ENCODE measurements at places on chromosomes 6 and 20. TPM values are rescaled to one million over a fixed set of nuclear protein-coding genes. Genes with fewer than 3 reads are reported as not detected.

GRCh38 chr20:55329108-55329507, 676.2 kb downstream of the CBLN4 start:
- DNase-seq = no peak
- no peaks in the 10 kb centered on the region for H3K36me3 ChIP-seq
- no peaks in the 10 kb centered on the region for H3K4me1 ChIP-seq
- H3K4me3 ChIP-seq = no peak overlapping the region
- H3K27ac ChIP-seq = no peak overlapping the region

Gene GTSF1L
- polyA plus RNA-seq = not detected

- DNase-seq = peak; percentile 7
- H3K36me3 ChIP-seq = no peaks in the 10 kb centered on the region
- peak overlapping the region; percentile 97 for H3K4me3 ChIP-seq
- no peak overlapping the region for H3K27ac ChIP-seq
- H3K4me1 ChIP-seq = peaks cover 19% of the 10 kb centered on the region
- no peaks in the 10 kb centered on the region for H3K27me3 ChIP-seq
Measured at GRCh38 chr20:33995053-33995831, 1.5 kb downstream of the RALY start.

- no peak overlapping the region for H3K4me3 ChIP-seq
- H3K36me3 ChIP-seq = peaks cover 18% of the 10 kb centered on the region
- H3K27me3 ChIP-seq = no peaks in the 10 kb centered on the region
- H3K4me1 ChIP-seq = no peaks in the 10 kb centered on the region
- H3K27ac ChIP-seq = no peak overlapping the region
Measured at GRCh38 chr6:159742165-159742564, 14.9 kb downstream of the WTAP start.

Gene WFDC8
- not detected for polyA plus RNA-seq

Gene SLC26A8
- 0.01 TPM for polyA plus RNA-seq

- no peaks in the 10 kb centered on the region for H3K4me1 ChIP-seq
- H3K4me3 ChIP-seq = no peak overlapping the region
- no peaks in the 10 kb centered on the region for H3K36me3 ChIP-seq
Measured at GRCh38 chr20:24676353-24676977, 207.0 kb downstream of the SYNDIG1 start.

DNA sequence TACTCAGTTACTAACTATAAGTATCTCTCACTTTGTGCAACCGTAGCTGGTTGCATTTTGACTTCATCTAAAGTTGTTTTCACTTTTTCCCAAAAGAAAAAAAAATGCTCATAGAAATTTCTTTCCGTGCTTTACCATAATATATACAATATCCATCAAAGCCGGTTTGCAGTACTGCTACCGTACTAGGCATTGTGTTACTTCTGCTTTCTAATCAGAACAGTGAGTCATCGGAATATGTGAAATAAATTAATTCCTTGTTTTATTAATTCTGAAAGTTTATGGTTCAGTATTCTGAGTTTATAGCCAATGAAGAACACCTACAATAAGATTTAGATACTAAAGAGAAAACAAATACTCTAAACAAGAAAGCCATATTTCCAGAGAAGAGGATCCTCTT, 72.5 kb downstream of the TNFRSF21 start:
- no peak overlapping the region for H3K27ac ChIP-seq
- peaks cover 5% of the 10 kb centered on the region for H3K4me1 ChIP-seq
- H3K27me3 ChIP-seq = no peaks in the 10 kb centered on the region
- H3K36me3 ChIP-seq = peaks cover 12% of the 10 kb centered on the region

Gene AGER
- 4.6 TPM for polyA plus RNA-seq

- H3K36me3 ChIP-seq = no peaks in the 10 kb centered on the region
- no peaks in the 10 kb centered on the region for H3K27me3 ChIP-seq
- DNase-seq = no peak
- peaks cover 3% of the 10 kb centered on the region for H3K4me1 ChIP-seq
- no peak overlapping the region for H3K4me3 ChIP-seq
Measured at GRCh38 chr6:123062670-123063069, 66.6 kb downstream of the CLVS2 start.

Gene GCM1
- polyA plus RNA-seq = not detected

Gene SPAG4
- polyA plus RNA-seq = 12.3 TPM

GRCh38 chr20:58485393-58485792, 29.8 kb downstream of the APCDD1L start:
- H3K4me3 ChIP-seq = no peak overlapping the region
- peaks cover 4% of the 10 kb centered on the region for H3K4me1 ChIP-seq
- no peak for DNase-seq

DNA sequence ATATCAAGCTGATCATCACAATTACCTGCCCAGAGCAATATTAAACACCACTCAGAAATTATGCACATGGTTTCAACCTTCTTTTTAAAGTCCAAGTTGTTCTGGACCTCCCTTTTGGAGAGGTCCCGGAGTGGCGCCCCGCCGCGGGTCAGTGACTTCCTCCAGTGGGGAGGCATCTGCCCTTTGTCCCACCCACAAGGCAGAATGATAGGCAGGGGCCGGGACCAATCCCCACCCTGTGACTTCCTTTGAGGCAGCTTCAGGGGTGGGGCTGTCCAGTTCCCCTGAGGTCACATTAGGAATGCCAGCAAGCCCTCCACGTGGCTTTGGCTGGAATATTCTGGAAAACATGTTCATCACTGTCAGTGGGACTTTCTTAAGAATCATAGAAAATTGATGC, 207.0 kb downstream of the ANKRD60 start:
- no peaks in the 10 kb centered on the region for H3K4me1 ChIP-seq
- no peak overlapping the region for H3K27ac ChIP-seq
- DNase-seq = no peak
- H3K4me3 ChIP-seq = no peak overlapping the region
- no peaks in the 10 kb centered on the region for H3K27me3 ChIP-seq

DNA sequence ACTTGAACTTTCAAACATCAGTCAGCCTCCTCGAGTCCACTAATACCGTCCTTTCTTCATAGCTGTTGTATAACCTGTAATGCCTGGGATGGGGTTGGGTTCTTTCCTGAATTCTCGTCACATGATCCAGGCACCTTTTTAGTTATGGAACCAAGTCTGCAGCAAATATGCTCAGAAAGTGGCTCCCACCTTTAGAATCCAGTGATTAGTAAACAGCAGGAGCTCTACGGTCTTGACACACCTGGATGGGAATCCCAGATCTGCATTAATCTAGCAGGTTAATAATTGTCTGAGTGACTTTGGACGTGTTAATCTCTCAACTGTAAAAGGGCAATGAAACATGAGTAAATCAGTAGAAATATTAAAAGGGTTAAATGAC, 729 bp upstream of the ZHX3 start:
- peak overlapping the region; percentile 70 for H3K27ac ChIP-seq
- H3K4me1 ChIP-seq = peaks cover 18% of the 10 kb centered on the region
- H3K36me3 ChIP-seq = no peaks in the 10 kb centered on the region
- peak overlapping the region; percentile 51 for H3K4me3 ChIP-seq
- no peaks in the 10 kb centered on the region for H3K27me3 ChIP-seq

DNA sequence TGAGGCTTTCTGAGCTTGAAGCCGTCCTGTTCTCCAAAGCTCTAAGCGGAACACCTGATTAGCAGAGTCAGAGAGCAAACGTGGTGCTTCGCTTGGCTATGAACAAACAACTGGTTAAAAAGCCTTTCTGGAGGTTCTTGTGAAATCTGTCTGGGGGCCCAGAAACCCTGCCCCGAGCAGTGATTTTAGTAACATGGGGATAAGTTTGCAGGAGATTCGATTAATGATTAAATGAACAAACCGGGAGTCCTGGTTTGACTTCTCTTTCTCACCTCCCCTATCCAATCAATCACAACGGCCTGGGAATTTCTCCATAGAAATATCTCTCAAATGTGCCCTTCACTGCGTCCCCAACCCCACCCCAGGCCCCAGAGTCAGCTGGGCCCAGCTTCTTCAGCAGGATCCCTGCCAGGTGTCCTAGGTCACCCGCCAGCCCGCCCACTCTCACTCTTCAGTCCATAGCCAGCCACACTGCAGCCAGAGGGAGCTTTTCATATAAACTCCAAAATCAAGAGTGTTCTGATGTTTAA, 43.6 kb downstream of the ZDHHC14 start:
- H3K27me3 ChIP-seq = no peaks in the 10 kb centered on the region
- no peaks in the 10 kb centered on the region for H3K4me1 ChIP-seq
- no peak overlapping the region for H3K27ac ChIP-seq
- DNase-seq = no peak
- H3K36me3 ChIP-seq = no peaks in the 10 kb centered on the region

- H3K4me1 ChIP-seq = peaks cover 26% of the 10 kb centered on the region
- no peak for DNase-seq
- H3K36me3 ChIP-seq = no peaks in the 10 kb centered on the region
- H3K4me3 ChIP-seq = no peak overlapping the region
- H3K27me3 ChIP-seq = no peaks in the 10 kb centered on the region
Measured at GRCh38 chr6:142824426-142824825, 120.5 kb downstream of the HIVEP2 start.

GRCh38 chr6:46327779-46328178, 157.0 kb upstream of the ENPP5 start:
- no peak overlapping the region for H3K4me3 ChIP-seq
- H3K4me1 ChIP-seq = no peaks in the 10 kb centered on the region
- H3K27ac ChIP-seq = no peak overlapping the region
- DNase-seq = no peak
- H3K27me3 ChIP-seq = peaks cover 4% of the 10 kb centered on the region
- no peaks in the 10 kb centered on the region for H3K36me3 ChIP-seq

- H3K27ac ChIP-seq = no peak overlapping the region
- DNase-seq = no peak
- no peaks in the 10 kb centered on the region for H3K4me1 ChIP-seq
- H3K4me3 ChIP-seq = no peak overlapping the region
Measured at GRCh38 chr20:52800734-52801627, 171.2 kb upstream of the TSHZ2 start.

GRCh38 chr6:4624726-4625125, 151.5 kb upstream of the CDYL start:
- H3K4me3 ChIP-seq = no peak overlapping the region
- H3K27me3 ChIP-seq = no peaks in the 10 kb centered on the region
- no peak overlapping the region for H3K27ac ChIP-seq
- DNase-seq = no peak
- no peaks in the 10 kb centered on the region for H3K36me3 ChIP-seq
- H3K4me1 ChIP-seq = no peaks in the 10 kb centered on the region

Gene KIAA1755
- 0.37 TPM for polyA plus RNA-seq

Gene RHAG
- polyA plus RNA-seq = not detected

GRCh38 chr20:63751471-63752271, 12.1 kb downstream of the SLC2A4RG start:
- H3K4me1 ChIP-seq = no peaks in the 10 kb centered on the region
- DNase-seq = no peak
- no peaks in the 10 kb centered on the region for H3K36me3 ChIP-seq
- no peak overlapping the region for H3K4me3 ChIP-seq
- no peaks in the 10 kb centered on the region for H3K27me3 ChIP-seq

DNA sequence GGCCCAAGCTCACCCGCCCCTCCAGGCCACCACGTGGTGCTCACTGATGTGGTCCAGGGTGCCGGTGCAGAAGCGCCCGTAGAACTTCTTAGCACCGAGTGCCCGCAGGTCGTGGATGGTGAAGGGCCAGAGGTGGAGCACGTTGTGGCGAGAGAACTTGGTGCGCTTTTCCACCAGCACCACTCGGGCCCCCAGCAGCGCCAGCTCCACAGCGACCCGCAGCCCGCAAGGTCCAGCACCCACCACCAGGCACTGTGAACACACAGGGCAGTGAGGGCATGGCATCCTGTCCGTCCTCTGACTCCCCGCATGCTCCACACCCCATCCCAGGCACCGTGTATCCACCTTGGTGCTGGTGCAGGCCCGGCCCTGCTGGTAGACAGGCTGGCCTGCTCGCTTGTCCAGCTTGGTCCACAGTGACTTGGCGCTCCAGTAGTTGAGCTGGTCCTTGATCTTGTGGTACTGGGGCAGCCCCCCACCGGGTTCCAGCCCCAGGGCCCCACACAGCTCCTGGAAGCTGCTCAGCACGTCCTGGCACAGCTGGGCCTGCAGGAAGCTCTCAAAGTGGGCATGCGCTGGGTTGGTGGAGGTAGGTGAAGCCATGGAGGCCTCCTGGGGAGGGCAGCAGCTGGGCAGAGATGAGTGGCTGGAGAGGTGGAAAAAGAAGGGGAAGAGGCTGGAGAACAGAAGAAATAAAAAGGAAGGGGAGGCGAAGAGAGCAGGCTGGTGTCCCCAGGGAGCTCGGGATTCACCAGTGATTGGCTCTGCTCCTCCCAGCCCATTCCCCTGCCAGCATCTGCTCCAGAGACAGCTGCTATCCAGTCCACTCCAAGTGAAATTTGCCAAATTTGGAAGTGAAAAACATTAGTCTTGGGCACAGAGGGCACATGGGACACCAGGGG, 1.7 kb downstream of the MICAL1 start:
- peaks cover 7% of the 10 kb centered on the region for H3K4me1 ChIP-seq
- H3K36me3 ChIP-seq = no peaks in the 10 kb centered on the region
- H3K27ac ChIP-seq = no peak overlapping the region
- H3K4me3 ChIP-seq = no peak overlapping the region
- DNase-seq = no peak

DNA sequence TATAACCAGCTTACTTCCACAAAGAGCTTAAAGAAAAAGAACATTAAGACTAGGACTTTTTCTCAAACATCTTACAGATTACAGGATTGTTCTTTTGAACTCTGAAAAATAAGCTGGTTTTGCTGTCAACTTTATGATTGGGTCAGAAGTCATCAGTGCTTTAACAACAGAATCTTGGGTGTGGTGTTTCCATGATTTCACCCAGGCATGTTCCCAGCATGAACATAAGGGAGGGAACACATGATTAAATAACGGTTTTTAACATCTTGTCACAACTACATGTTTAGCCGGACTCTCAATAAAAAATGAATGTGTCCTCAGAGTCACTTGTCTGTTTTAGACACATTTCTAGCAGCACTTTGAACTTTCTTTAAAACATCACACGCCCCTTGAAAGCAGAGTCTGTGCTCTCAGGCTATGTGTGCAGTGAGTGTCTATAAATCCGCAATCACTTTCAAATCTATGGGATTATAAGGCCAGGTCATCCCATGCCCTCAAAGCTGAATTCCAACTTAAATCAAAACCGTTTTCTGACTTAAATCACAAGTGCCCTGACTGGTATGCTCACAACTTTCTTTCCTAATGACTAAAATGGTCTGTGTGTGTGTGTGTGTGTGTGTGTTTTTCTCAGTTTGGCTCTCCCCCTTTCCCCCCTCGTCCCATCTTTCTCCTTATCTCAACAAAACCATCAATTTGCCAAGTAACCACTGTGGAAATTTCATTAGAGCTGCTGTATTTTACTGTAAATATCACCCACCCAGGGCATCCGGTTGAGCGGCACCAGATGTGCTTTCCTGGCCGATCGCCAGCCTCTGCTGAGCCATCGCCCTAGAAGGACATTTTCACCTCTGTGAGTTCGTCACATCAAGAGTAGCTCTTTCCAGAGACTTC, 216.8 kb upstream of the DTNBP1 start:
- peaks cover 21% of the 10 kb centered on the region for H3K4me1 ChIP-seq
- H3K36me3 ChIP-seq = no peaks in the 10 kb centered on the region
- DNase-seq = peak; percentile 87
- no peak overlapping the region for H3K4me3 ChIP-seq
- H3K27ac ChIP-seq = no peak overlapping the region

GRCh38 chr20:50270569-50270968, 79.9 kb downstream of the CEBPB start:
- no peak for DNase-seq
- no peak overlapping the region for H3K27ac ChIP-seq
- peaks cover 2% of the 10 kb centered on the region for H3K27me3 ChIP-seq
- H3K4me3 ChIP-seq = no peak overlapping the region
- H3K4me1 ChIP-seq = no peaks in the 10 kb centered on the region

Gene THBS2
- polyA plus RNA-seq = 0.08 TPM
